Caco-2 (cell line): ENCODE measurements at places on chromosomes 6 and 20. TPM values are rescaled to one million over a fixed set of nuclear protein-coding genes. Genes with fewer than 3 reads are reported as not detected.

DNA sequence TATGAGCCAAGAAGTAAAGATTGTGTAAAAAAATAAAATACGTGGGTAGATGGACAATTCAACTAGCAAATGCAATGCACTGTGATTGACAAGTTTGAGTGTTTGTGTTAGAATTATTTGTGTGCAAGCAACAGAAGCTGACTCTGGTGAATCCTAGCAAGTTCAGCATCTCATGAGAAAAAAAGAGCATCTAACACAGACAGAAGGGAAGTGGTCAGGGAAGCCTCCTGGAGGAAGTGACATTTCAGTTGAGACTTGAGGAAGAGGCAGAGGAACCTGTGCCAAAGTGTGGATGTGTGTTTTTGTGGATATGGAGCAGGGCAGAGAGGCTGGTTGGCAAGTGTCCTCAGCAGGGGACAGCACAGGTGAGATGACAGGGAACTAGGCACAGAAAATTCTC is 248.7 kb downstream of the ZNF217 start:
- no peaks in the 10 kb centered on the region for H3K27me3 ChIP-seq
- H3K27ac ChIP-seq: peak overlapping the region; percentile 6
- H3K4me1 ChIP-seq: peaks cover 13% of the 10 kb centered on the region
- no peak overlapping the region for H3K4me3 ChIP-seq
- no peak for DNase-seq

DNA sequence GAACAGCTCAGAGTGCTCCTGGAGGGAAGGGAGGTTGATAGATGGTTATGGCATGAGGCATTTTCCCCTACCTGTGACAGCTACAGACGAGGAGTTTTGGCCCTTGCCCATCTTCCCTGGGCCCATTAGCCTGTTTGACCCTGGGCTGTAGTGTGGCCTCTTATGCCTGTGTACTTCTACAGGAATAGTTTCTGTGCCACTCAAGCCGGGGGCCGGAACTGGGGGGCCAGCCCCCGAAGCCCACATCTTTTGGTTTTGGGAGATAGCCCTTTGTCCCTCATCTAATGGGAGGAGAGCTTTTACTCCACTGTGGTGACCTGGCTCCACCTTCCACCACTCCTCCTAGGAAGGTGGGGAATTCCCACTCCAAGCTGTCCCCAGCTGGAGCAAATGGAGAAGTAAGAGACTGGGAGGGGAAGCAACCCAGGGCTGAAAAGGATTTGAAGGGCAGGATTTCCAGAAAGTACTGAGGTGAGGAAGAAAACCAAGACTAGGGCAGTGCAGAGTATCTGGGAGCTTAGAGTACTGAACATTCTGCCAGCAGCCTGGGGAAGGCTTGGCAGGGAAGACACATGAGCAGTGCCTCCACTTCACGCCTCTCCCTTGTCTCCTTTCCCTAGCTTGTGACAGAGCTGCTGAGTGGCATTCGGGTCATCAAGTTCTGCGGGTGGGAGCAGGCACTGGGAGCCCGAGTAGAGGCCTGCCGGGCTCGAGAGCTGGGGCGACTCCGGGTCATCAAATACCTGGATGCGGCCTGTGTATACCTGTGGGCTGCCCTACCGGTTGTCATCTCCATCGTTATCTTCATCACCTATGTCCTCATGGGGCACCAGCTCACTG is 6.9 kb downstream of the ABCC10 start:
- no peak overlapping the region for H3K27ac ChIP-seq
- H3K36me3 ChIP-seq: peaks cover 6% of the 10 kb centered on the region; the same call in 1 of the 2 replicates
- no peaks in the 10 kb centered on the region for H3K27me3 ChIP-seq
- no peak for DNase-seq

Gene MICB
- 6.4 and 7.5 TPM in 2 replicates for total RNA-seq

DNA sequence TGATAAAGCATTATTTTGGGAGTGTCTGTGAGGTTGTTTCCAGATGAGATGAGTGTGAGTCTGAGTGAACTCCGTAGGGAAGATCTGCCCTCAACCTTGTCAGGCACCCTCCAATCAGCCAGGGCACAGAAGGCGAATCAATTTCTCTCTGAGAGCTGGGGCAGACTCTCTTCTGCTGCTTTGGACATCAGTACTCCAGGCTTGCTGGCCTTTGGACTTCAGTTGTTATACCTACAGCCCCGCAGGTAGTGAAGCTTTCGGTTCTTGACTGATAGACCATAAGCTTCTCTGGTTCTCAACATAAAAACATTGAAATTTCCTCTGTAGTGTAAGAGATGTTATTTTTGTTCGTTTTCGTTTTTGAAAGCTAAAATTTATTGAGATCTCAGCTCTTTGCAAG is 71.4 kb downstream of the MAFB start:
- H3K27ac ChIP-seq: no peak overlapping the region
- peaks cover 4% of the 10 kb centered on the region; the same call in 1 of the 2 replicates for H3K4me1 ChIP-seq
- H3K36me3 ChIP-seq: no peaks in the 10 kb centered on the region
- H3K27me3 ChIP-seq: no peaks in the 10 kb centered on the region; the same call in 1 of the 2 replicates
- no peak overlapping the region for H3K4me3 ChIP-seq

DNA sequence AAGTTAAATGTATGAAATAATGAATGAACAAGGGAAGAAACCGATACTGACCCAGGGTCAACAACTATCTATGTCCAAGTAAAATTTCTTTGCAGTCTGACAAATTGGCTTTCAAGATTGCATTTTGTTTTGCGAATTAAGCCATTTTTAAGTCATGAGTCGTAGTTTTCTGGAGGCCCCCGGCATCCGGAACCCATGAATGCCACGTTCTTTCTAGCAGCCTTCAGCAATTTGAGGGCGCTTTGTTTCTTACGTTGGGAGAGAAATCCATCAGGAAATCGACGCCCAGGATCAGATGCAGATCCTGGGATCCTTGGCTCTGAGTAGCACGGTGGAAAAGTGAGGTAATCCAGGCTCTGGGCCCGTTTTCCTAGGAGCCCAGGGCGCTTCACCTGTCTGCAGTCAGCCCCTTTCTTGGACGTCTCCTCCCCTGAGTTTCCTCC is 309 bp upstream of the ABRACL start:
- peaks cover 7% of the 10 kb centered on the region for H3K4me1 ChIP-seq
- H3K27me3 ChIP-seq: no peaks in the 10 kb centered on the region
- H3K4me3 ChIP-seq: peak overlapping the region; percentile 78

Gene COX4I2
- not detected in 2 replicates for total RNA-seq

Gene MPIG6B
- total RNA-seq: not detected in 2 replicates

GRCh38 chr6:47357827-47358226 is 48.1 kb upstream of the TNFRSF21 start:
- 0 out of 2 replicates have a peak, but pooled peaks cover 4% of the 10 kb centered on the region for H3K4me1 ChIP-seq
- DNase-seq: no peak
- no peak overlapping the region for H3K4me3 ChIP-seq
- H3K27ac ChIP-seq: no peak overlapping the region
- no peaks in the 10 kb centered on the region for H3K27me3 ChIP-seq

- H3K27me3 ChIP-seq: no peaks in the 10 kb centered on the region
- H3K4me3 ChIP-seq: no peak overlapping the region
- DNase-seq: no peak
- H3K4me1 ChIP-seq: no peaks in the 10 kb centered on the region
These were observed 12.2 kb downstream of the SNAP91 start for GRCh38 chr6:83696674-83697073.

- peaks cover 27% of the 10 kb centered on the region for H3K4me1 ChIP-seq
- H3K27ac ChIP-seq: no peak overlapping the region
- H3K36me3 ChIP-seq: no peaks in the 10 kb centered on the region
- no peak for DNase-seq
These were observed 37.6 kb downstream of the PKIB start for GRCh38 chr6:122647765-122648164.

GRCh38 chr6:127302728-127303660 is 36.3 kb downstream of the RNF146 start:
- no peaks in the 10 kb centered on the region for H3K36me3 ChIP-seq
- no peaks in the 10 kb centered on the region for H3K4me1 ChIP-seq

- no peaks in the 10 kb centered on the region for H3K4me1 ChIP-seq
- no peaks in the 10 kb centered on the region for H3K36me3 ChIP-seq
- no peak overlapping the region for H3K27ac ChIP-seq
- H3K4me3 ChIP-seq: no peak overlapping the region
- H3K27me3 ChIP-seq: no peaks in the 10 kb centered on the region
These were observed 80.8 kb downstream of the AIG1 start for GRCh38 chr6:143141442-143141841.

DNA sequence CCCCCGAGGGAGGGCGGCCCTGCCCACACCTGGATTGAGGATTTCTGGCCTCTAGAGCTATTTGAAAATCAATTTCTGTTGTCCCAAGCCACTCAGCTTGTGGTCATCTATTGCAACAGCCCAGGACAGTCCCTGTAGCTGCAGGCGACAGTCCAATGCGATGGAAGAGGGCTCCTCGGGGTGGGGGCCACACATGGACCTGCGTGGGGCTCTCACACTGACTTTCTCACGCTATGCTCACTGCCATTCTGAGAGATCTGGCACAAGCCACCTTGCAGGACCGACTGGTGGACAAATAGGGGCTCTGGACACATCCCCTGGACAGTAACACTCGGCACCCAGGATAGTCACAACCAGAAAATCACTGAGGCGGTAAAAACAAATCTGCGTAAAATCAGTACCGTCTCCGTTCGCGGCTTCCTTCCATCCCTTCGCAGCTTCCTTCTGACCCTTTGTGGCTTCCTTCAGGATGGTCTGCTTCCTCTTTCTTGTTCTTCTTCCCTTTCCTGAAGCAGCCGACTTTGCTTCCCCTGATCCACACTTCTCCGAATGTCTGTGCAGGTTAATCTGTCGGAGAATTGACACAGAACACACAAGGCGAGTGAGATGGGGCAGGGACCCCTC is 21.8 kb downstream of the CTCFL start:
- no peaks in the 10 kb centered on the region for H3K36me3 ChIP-seq
- H3K27me3 ChIP-seq: no peaks in the 10 kb centered on the region; the same call in 1 of the 2 replicates
- no peak overlapping the region for H3K4me3 ChIP-seq
- H3K4me1 ChIP-seq: no peaks in the 10 kb centered on the region
- no peak overlapping the region for H3K27ac ChIP-seq
- DNase-seq: no peak

- no peaks in the 10 kb centered on the region for H3K36me3 ChIP-seq
- no peaks in the 10 kb centered on the region; the same call in 1 of the 2 replicates for H3K27me3 ChIP-seq
- no peaks in the 10 kb centered on the region for H3K4me1 ChIP-seq
- H3K4me3 ChIP-seq: no peak overlapping the region
- DNase-seq: no peak
- no peak overlapping the region for H3K27ac ChIP-seq
These were observed 49.7 kb upstream of the ELOVL5 start for GRCh38 chr6:53398247-53399026.

DNA sequence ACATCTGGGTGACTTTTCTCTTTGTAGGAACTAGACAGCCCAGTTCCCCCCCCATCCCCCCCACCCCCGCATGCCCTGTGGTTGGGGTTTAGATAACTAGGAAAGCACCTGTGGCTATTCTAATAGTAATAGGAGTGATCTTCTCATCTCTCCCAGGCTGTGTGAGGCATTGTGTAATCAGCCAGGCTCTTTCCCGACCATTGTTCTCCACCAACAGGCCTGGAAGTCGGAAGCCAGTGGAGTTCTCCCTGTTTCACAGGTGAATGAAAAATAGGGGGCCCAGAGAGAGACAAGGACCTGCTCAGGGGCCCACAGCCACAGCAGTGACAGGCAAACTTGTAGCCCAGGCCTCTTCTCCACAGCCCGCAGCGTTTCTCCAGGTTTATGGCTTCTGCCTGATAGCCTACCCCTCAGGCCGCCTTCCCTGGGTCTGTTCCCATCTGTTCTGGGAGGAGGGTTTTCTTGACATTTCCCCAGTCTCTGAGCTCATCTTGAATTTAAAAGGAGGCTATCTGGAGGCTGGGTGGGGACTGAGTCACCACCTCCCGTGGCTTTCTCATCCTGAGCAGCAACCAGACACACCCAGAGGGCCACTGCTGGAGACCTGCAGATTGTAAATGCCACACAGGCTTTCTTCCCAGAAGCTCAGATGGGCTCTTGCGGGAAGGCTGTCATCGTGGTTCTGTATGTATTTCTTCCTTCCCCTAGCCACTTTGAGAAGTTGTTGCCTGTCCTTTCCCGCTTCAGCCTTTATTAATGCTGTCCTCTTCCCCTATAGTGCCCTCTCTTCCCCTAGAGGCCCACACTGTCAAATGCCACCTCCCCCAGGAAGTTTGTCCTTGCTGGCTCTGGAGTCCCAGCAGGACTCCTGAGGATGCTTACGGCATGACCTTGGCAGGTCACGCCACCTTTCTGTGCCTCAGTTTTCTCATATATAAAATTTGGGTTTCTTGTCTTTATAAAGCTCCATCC is 75.9 kb upstream of the MYL9 start:
- no peaks in the 10 kb centered on the region; the same call in 1 of the 2 replicates for H3K36me3 ChIP-seq
- no peak for DNase-seq
- H3K27me3 ChIP-seq: no peaks in the 10 kb centered on the region
- peak overlapping the region; percentile 69 for H3K27ac ChIP-seq

- peak overlapping the region; percentile 16; the same call in 1 of the 2 replicates for H3K4me3 ChIP-seq
These were observed 158.4 kb downstream of the GPX5 start for GRCh38 chr6:28683945-28684538.

GRCh38 chr20:16615199-16615598 is 42.0 kb upstream of the KIF16B start:
- no peak for DNase-seq
- no peaks in the 10 kb centered on the region for H3K27me3 ChIP-seq
- no peak overlapping the region for H3K27ac ChIP-seq
- no peak overlapping the region for H3K4me3 ChIP-seq

DNA sequence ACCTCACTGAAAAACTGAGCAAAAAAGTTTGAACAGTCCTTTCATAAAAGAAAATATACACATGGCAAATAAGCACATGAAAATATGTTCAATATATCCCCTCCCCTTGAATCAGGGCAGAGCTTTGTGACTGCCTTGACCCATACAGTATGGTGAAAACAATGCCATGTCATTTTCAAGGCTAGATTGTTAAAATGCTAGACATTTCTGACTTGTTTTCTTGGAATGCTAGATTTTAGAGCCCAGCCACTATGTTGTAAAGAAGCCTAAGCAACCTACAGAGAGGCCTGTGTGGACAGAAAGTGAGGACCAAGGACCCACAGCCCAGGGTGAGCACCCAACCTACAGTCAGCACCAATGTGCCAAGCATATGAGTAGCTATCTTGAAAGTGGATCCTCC is 17.1 kb upstream of the ASF1A start:
- H3K36me3 ChIP-seq: no peaks in the 10 kb centered on the region
- no peak overlapping the region for H3K4me3 ChIP-seq
- no peaks in the 10 kb centered on the region for H3K27me3 ChIP-seq
- peaks cover 14% of the 10 kb centered on the region for H3K4me1 ChIP-seq

- H3K4me3 ChIP-seq: no peak overlapping the region
- H3K4me1 ChIP-seq: no peaks in the 10 kb centered on the region
- no peak overlapping the region for H3K27ac ChIP-seq
- DNase-seq: no peak
- no peaks in the 10 kb centered on the region for H3K36me3 ChIP-seq
These were observed 35.8 kb upstream of the TPD52L1 start for GRCh38 chr6:125117818-125118217.

GRCh38 chr6:389622-390021 is 1.9 kb upstream of the IRF4 start:
- H3K4me3 ChIP-seq: no peak overlapping the region
- H3K27ac ChIP-seq: no peak overlapping the region
- H3K27me3 ChIP-seq: no peaks in the 10 kb centered on the region
- no peaks in the 10 kb centered on the region for H3K36me3 ChIP-seq

Gene EYA4
- total RNA-seq: not detected in 2 replicates

DNA sequence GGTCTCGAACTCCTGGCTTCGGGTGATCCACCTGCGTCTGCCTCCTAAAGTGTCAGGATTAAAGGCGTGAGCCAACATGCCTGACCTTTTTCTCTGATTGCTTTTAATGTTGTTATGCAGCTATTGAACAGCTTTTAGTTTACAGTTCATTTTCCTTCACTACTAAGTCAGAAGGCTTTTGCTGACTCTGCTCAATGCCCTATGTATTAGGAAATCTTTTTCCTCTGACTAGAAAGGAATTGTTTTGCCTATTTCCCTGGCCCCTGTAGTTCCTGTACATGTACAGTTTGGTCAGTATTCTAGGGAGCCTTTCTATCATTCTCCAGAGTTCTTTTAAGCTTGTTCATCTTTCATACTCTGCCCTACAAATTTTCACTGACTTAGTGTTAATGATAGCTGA is 280.2 kb downstream of the CDKAL1 start:
- DNase-seq: no peak
- no peaks in the 10 kb centered on the region for H3K27me3 ChIP-seq
- no peaks in the 10 kb centered on the region for H3K36me3 ChIP-seq
- H3K4me1 ChIP-seq: peaks cover 14% of the 10 kb centered on the region; the same call in 1 of the 2 replicates

Gene RAB44
- total RNA-seq: not detected in 2 replicates
